GM12878 (cell line): ENCODE measurements at places on chromosomes 2 and 18. TPM values are rescaled to one million over a fixed set of nuclear protein-coding genes. Genes with fewer than 3 reads are reported as not detected.

- no peak for DNase-seq
These were observed 2.4 kb downstream of the DGKD start for GRCh38 chr2:233356546-233357308.

DNA sequence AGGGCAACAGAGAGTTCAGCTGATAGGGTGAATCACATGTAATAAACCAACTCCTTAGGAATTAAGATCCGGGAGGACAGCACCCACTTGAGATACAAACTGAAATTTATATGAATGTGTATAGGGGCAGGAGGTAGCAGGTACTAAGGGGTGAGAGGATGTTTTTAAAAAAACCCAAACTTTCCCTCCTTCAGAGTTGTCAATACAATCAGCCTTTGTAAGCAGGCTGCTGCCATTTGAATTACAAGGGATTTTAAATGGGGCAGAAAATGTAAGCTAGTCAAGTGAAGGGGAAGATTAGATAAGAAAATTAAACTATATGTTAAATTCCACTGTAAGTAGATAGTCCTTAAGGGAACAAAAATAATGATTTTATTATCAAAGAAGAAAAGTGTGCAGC lies 1239.7 kb upstream of the CELF4 start:
- DNase-seq = no peak

GRCh38 chr2:172462373-172462848 lies 35.0 kb downstream of the ITGA6 start:
- no peak for DNase-seq

- no peak for DNase-seq
These were observed 296.5 kb downstream of the MTX2 start for GRCh38 chr2:176565641-176566323.

FAM228A gene
- total RNA-seq = not detected in 2 replicates

DNA sequence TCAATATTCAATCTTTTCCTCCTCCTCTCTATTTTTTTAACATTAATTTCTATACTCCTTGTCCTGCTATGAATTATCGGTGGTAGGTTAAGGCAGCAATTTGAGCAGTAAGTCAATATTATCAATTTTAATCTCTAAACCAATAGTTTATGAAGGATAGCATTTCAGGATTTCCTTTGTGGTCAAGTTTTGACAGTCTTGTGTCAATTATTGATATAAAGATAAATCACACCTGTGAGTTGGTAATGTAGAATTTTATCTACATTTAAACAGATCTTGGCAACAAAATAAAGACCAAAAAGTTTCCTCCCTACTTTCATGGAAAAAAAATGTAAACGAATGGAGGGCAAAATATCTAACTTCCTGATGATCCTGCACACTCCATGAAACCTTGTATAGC lies 87.3 kb downstream of the IKZF2 start:
- DNase-seq = no peak

TFCP2L1 gene
- 0.21 TPM in 2 replicates for total RNA-seq

GRCh38 chr18:24590946-24591345 lies 130.5 kb downstream of the HRH4 start:
- DNase-seq = no peak

DNA sequence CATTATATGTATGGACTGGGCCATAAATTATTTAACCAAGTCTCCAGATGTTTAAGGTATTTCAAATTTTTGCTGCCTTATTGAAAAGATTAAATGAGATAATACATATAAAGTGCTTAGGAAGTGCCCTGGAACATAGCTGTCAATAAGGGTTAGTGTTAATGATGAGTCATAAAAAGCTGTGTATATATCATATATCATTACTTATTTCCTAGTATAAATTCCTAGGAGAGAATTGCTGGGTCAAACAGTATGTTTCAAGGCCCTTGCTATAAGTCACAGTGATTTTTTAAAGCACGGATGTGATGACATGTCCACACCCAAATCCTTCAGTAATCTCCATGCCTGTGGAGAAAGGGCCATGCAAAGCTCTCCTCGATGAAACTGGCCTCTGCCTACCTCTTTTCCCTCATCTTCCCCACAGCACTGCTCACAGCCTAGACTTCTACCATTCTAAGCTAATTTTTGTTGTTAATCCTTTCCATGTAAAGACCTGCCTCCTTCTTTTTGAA lies 8.5 kb downstream of the ZNF2 start:
- no peak for DNase-seq

DNA sequence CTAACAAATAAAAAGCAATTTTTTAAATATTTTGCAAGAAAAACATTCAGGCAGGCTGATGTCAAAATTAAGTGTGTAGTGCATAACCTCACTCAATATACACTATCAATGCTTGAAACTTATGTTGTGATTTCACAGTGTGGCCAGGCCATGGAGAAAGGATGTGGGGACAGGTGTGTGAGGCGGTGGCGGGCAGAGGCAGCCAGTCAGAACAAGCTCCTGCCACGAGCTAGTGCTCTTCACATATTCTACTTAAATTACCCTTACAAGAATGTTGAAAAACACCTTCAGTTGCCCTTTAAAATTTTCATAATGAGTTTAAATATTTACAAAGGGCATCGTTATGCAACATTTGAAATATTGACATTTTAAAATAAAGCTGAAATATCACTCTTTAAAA lies 43.2 kb downstream of the CYB5A start:
- no peak for DNase-seq

RRM2 gene
- 231 and 270 TPM in 2 replicates for total RNA-seq

GRCh38 chr2:8278709-8279354 lies 403.0 kb upstream of the ID2 start:
- no peak for DNase-seq

DNA sequence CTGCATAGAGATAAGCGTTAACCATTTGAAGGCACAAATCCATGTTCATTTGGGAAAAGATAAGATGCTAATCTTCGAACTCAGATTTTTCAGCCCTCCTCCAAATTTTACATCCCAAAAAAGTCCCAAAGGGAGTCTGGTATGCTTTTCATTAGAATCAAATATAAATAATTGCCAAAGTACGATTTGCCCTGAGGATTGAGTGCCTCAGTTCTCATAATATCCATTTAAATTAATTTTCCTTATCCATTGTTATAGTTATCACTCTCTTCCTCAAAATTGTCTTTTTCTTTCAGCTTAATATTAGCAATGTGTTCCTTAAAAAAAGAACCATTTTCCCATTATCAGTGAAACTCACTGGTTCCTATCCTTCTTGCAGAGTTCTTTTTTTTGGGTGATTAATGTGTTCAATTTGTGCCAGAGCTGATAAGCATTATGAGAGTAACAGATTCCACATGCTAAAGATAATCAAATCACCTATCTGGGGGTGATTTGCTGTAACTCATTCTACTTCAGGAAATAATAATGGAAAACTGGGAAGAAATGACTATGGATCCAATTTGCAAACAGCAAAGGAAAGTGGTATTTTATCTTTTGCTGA lies 686 bp downstream of the HNMT start:
- DNase-seq = no peak
